ENCODE measurements at places on chromosomes 7 and 10. TPM values are rescaled to one million over a fixed set of nuclear protein-coding genes. Genes with fewer than 3 reads are reported as not detected.

PIK3AP1 gene
- total RNA-seq = 41.4 TPM

WDR37 gene
- total RNA-seq = 24.5 TPM

FAM180A gene
- total RNA-seq = not detected

WEE2 gene
- not detected for total RNA-seq

SDK1 gene
- 9.4 TPM for total RNA-seq

SLC39A12 gene
- 1.9 TPM for total RNA-seq

PTPRE gene
- total RNA-seq = 49.9 TPM

PLAU gene
- 35.2 TPM for total RNA-seq

ICA1 gene
- 38.0 TPM for total RNA-seq

COL13A1 gene
- total RNA-seq = 5.7 TPM

GBX1 gene
- not detected for total RNA-seq
